Germinal center (tissue), 1 donor: ENCODE measurements at places on chromosomes 12 and 14.
A peak's percentile ranks its signal among the peaks of the same experiment; 100 is the strongest.

GRCh38 chr12:123089140-123089539 is 61.8 kb downstream of the PITPNM2 start:
- peak; percentile 37 for DNase-seq

GRCh38 chr14:86055512-86056075 is 525.6 kb downstream of the FLRT2 start:
- no peak for DNase-seq

GRCh38 chr12:79618848-79619404 is 71.8 kb downstream of the PAWR start:
- DNase-seq, result no peak

DNA sequence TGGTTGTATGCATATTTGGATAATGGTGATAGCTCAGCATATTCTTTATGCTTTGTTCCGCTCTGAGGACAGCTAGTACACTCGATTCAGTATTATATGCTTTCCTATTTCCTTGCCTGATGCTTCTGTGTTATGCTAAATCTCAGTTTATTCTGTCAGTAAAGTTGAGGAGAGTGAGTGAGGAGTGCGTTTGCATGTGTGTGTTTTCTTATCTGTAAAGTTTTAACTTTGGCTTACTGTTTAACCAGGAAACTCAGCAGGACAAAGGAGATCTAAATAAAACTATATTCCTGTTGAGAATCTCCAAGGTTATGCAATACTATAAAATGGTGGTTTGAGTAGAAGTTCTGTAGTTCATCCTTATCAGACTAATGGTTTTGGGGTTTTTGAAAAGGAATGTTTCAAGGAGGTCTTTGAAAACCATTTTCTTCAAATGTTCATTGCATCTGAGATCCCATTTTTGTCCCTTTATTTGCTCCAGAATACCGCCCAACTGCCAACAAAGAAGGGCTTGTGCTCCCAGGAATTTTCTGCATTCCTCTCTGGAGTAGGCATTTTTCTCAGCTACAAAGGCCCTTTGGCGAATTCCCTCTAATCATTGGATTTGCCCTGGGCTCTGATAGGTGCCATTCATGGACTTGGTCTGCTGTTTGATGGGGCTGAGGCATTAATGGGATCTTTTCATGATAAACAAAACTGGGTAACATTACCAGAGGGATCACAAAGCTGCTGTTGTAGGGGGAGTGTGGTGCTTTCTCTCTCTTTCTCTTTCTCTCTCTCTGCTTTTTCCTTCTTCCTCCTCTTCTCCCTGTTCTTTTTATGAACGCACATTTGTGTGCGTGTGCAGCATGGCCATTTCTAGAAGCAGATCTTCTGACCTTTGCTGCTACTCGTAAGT is 71.7 kb downstream of the HMGA2 start:
- no peak for DNase-seq

DNA sequence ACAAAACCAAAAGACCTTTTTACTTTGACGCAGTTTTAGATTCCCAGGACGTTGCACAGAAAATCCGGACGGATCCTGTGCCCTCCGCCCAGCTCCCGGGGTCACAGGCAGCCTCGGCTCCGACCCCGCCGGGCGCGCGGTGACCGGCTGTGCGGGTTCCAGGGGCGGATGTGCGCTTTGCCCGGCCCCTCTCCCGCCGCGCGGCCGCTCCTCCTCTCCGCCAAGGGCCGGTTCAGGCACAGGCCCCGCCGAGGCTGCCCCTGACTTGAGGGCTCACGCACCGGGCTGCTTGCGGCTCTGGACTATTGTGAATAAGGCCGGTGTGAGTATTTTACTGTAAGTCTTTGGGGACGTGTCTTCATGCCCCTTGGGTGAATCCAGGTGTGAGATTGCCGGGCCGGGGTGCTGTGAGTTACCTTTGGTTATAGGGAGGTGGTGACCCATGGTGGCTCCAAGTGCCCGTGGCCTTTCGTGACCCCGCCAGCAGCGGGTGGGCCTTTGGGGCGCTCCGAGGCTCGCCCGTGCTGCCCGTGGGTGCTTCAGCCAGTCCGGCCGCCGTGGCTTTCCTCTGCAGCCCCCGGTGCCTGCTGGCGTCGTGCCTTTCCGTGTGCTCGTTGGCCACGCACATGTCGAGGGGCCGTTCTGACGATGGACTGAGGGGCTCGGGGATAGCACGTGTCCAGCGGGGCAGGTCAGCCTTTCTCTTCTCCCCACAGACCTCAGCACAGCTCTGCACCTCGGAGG is 45.9 kb downstream of the NOC4L start:
- peak; percentile 26 for DNase-seq

- no peak for DNase-seq
These were observed 1.1 kb downstream of the SAV1 start for GRCh38 chr14:50666772-50667683.

DNA sequence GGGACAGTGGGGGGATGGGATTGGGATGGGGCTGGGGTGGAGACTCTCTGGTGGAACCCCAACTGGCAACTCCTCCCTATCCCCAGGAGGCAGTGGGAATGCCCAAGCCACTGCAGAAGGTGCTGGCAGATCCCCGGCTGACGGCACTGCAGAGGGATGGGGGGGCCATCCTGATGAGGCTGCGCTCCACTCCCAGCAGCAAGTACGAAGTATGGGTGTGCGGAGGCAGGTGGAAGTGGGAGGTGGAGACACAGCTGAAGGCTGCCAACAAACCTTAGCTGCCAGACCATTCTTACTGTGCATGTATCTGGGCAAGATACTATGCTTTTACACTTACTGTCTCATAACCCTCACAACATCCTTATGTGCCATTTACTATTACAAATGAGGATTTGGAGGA is 8.2 kb downstream of the ARHGEF40 start:
- no peak for DNase-seq

- DNase-seq, result no peak
These were observed 333.8 kb downstream of the CACNA1C start for GRCh38 chr12:2386566-2386965.

DNA sequence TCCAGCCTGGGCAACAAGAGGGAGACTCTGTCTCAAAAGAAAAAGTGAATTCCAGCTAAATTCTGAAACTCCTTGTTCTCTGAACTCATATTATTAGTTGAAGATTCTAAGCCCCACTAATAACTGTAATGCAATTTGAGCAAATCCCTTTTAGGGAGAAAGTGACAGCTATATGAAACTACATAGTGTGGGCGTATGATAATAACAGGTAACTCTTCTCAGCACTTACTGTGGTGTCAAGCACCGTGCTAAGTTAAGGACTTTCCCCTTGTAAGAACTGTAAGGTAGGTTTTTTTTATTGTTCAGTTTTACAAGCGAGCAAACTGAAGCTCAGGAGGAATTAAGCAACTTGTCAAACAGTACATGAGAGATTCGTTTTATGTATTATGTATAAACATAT is 5.4 kb downstream of the ANKRD13A start:
- no peak for DNase-seq

DNA sequence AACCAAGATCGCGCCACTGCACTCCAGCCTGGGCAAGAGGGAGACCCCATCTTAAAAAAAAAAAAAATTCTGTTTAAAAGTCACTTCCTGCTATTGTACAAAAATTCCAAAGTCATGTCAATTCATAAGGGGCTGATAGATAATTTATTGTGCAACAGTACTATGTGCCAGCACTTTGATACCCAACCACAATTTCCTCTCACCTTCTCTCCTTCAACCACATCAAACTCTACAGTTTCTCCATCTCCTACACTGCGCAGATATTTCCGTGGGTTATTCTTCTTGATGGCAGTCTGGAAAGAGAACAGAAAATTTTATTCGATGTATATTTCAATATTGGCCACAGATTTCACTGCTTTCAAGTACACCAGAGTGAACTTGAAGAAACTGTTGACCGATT is 7.6 kb downstream of the YBX3 start:
- no peak for DNase-seq

- DNase-seq, result no peak
These were observed 113.7 kb upstream of the NCOR2 start for GRCh38 chr12:124680863-124681778.

GRCh38 chr14:101470266-101470665 is 91.0 kb upstream of the DIO3 start:
- no peak for DNase-seq

DNA sequence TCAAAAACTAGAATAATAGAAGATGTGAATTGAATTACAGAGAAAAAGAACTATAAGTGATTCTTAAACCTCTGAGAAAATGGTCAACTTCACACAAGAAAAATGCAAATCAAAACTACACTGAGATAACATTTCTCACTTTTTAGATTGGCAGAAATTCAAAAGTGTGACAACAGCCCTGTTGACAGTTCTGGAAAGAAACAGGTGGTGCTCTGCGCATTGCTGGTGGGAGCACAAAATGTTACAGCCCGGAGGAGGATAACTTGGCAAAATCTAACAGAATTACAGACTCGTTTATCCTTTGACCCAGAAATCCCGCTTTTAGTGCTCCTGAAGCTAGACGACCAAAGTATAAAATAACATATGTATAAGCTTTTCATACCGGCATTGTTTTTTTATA is 222.5 kb upstream of the CNTN1 start:
- DNase-seq, result no peak

- no peak for DNase-seq
These were observed 78.5 kb upstream of the CSRP2 start for GRCh38 chr12:76957301-76957700.
